ENCODE measurements at places on chromosomes 2 and 18.

DNA sequence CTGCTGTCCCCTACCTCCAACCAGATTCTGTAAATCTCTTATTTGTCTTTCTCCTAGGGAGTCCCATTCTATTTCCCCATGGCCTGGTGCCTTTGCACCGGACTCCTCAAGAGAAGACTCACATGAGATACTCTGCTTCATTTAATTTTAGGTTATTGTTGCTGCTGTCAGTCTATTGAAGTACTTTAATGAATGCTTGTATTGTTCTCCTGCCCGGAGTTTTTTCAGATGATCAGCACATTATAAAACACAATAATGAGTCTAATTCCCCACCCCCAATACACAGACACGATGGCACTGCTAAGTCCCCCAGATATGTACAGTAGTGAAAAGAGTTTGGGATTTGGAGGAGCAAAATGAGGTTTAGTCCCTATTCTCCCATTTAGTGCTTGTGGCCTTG, 58.9 kb downstream of the HAUS1 start:
- no peak for DNase-seq

- DNase-seq = no peak
Measured at GRCh38 chr2:48479915-48480314, 50.0 kb upstream of the STON1 start.

- no peak for DNase-seq
Measured at GRCh38 chr2:44246436-44246835, 28.8 kb upstream of the SLC3A1 start.

DNA sequence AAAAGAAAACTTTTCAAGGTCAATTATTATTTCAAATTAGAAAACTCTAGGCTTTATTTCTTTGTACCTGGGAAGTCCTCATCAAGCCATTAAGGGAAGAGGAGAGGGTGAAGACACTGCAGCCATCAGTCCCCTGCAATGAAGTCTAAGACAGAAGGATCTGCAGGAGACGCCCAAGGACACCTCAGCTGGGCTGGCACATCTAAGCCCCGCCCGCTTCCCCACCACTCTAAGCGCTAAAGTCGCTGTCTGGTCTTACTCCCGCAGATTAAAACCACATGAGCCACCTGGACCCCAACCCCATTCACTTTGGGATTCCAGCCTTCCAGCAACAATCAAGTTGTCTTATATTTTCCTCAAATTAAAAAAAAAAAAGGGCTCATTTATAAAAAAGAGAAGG, 104.4 kb downstream of the AFF3 start:
- no peak for DNase-seq

DNA sequence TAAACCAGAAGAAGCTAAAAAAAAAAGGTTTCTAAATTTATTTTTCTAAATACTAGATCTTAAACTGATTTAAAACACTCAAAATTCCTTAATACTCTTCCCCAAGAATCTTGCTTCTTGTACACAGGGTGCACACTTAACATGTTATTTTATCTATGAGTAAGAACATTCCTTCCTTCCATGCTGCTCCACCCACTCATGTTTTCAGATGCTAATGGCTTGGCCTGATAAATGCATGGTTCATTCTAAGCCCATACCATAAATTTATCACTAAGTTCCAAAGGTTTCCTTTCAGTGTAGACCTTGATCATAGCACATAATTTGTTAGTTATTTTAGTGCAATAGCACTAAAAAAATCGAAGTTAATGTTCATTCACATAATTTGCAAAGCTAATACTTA, 8.1 kb downstream of the FBXO48 start:
- no peak for DNase-seq

DNA sequence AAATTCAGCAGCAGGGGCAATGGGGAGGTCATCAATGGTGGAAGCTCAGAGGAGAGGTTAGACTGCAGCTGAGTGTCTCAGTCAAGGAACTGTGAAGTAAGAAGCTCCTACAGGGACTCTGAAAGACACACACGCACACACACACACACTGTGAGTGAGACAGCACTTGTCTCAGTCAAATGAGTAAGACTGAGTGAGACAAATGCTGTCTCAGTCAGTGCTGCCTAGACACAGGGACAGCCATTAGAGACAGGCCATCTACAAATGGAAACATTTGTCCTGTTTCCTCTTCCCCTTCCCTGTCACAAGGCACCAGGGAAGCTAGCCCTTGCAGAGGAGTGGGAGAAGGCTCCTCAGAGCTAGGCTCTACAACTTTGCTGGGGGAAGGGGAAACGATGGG, 577.4 kb upstream of the GCFC2 start:
- DNase-seq = no peak

DNA sequence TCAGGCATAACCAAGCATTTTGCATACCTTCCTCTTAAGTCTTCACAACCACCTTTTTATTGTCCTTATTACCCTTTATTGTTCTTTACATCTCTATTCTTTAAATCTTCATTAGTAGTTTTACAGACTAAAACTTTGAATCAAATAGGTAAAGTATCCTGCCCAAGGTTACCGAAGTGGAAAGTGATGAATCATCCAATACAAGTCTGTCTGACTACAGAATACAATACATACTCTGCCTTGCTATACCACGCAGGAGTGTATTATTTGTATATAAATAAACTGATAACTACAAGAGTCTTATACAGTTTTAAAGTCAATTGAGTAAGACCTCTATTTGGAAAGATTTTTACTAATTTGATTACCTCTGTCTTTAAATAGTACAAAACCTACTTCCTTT, 196.0 kb downstream of the ZEB2 start:
- DNase-seq = no peak

DNA sequence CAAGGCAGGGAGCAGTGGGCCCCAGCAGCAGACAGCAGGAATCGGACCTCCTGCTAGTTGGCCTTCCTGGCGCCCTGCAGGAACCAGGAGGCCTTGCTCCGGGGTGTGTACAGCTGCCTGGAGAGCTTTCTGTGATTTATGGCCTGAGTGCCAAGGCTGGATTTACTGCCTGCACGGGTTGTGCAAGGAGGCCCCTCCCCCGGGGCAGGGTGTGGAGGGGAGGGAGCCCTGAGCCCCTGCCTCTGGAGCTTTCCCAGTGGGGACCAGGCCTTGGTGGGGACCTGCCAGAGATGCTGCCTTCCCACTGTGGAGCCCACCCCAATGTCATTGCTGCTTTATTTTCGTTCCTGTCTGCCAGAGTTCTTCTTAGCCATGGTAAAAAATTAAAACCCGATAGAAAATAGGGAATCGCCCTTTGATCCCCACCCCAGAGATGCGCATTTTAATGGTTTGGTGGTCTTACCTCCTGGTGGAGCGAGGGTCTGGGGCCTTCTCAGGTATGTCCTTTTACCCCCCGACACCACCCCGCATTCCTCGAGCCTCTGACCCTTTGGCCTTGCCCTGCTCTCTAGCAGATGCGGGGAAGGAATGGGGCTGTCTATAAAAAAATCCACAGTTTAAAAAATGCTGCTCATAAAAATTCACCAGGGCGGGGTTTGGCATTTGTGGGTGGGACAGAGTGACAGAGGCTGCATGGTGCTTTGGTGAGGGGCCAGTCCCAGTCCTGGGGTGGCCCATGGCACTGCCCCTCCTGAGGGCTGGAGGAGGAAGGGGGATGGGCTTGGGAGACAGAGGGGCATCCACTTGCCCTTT, 6.9 kb upstream of the RALB start:
- DNase-seq = no peak

DNA sequence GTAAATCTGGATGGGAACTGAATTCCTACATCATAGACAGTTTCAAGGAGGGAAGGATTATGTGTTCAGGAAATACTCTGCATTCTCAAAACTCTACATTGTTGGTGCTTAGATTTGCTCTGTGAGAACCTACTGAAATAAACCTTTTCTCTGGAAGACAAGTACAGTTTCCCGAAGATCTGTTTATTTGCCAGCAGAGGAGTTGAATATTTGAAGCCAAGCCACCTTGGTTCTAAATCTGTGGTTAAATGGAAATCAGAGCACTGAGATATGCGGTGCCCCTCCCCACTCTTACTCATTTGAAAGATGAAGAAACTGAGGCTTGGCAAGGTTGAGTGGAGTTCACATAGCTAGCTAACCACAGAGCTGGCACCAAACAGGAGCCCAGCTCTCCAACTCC, 146.3 kb upstream of the CTAGE1 start:
- DNase-seq = no peak

GRCh38 chr2:30301551-30301950, 70.2 kb downstream of the LBH start:
- DNase-seq = no peak

GRCh38 chr2:119702918-119703401, 24.0 kb downstream of the TMEM177 start:
- peak; percentile 57 for DNase-seq

- no peak for DNase-seq
Measured at GRCh38 chr2:118046634-118047210, 32.9 kb upstream of the CCDC93 start.

DNA sequence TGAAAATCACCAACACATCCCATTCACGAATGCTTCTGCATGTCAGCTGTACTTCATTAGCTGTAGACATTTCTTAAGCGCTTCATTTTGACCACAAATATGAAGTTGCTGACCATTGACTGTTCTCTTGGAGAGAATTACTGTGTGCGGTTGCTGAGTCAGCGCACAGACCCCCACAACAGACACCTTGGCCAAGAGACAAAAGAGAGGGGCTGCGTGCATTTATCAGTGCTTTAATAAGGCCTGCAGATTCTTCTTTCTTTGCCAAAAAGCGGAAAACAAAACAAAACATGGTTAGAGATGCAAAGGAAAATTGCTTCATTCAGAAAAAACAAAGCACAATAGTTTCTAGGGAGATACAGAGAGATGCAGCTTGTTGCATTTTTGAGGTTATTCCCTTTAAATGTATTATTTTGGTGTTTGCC, 174.7 kb downstream of the ACKR3 start:
- DNase-seq = no peak

DNA sequence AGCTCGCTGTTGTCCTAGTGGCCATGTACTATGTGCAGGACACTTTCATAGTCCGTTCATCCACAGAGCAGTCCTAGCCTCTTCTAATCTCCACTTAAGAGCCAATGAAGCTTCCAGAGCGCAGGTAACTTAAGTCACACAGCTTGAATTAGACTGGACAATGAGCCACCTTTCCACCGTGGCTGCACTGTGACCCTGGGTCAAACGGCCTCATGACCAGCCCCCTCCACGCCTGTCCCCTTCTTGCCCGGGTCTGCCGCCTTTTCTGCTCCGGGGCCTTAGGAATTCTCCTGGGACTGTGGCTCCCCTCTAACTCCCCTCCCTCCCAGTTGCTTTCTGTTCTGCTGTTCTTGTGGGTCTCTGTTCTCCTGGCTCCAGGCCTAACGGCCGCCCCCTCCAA, 8.4 kb upstream of the PRKCE start:
- DNase-seq = no peak

- DNase-seq = no peak
Measured at GRCh38 chr2:74291218-74291544, 52.0 kb downstream of the SLC4A5 start.

- DNase-seq = no peak
Measured at GRCh38 chr2:5164776-5165525, 527.2 kb upstream of the SOX11 start.

GRCh38 chr2:61363580-61363979, 107.3 kb downstream of the USP34 start:
- DNase-seq = no peak

- no peak for DNase-seq
Measured at GRCh38 chr18:79962835-79963657, 1.4 kb upstream of the HSBP1L1 start.

DNA sequence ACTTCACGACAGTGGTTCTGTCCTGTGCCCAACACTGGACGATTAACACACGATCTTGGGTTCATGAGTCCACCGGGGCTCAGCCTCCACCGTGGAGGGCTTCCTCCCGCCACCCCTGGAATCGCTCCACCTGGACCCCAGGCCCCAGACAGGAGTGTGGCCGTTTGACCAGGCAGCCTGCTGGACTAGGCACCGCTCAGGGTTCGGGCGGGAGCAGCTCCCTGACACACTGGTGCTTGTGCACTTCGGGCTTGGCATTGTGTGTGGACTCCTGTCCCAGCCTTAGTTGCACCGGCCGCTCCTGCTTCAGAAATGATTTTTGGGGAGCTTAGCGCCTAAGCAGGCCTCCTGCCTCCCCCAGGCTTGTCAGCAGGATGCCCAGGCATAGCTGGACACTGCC, 617.4 kb upstream of the SALL3 start:
- DNase-seq = no peak

DNA sequence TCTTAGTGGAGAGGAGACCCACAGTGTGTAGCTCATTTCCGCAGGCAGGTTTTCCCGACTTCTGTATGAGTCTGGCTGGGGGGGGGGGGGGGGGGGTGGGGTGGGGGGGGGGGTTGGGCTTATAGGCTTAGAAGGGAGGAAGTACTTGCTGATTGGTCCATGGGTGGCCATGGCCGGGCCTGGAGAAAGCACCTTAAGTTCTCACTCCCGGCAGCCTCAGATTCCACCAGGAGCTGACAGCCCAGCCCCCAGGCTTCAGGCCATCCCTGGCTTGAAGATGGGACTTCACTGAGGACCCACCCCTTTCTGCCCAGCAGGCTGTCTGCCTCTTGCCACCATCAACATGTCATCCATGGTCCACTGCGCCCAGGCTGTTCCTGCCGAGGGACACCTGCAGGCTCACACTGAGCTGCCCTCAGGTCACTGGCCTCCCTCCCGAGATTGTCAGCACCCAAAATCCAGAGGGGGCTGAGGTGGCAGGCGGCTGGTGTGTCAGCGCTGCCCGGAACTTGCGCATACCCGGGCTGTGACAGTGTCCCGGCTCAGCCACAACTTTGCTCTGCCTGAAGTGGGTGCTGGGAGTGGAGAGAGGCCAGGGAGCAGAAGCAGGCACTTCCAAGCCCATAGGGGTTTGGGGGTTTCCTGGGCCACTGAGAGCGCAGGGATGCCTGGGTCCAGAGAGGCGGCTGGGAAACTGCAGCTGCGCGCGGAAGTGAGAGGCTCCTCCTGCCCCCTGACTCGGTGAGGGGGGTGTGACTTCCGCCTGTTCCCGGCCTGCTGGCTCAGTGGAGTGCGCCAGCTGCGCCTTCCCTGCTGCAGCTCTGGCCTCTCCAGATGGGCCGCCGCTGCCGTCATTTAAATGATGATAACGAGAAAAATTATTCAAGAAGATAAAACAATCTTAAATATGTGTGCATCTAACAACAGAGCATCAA, 256.1 kb downstream of the RPRM start:
- no peak for DNase-seq

DNA sequence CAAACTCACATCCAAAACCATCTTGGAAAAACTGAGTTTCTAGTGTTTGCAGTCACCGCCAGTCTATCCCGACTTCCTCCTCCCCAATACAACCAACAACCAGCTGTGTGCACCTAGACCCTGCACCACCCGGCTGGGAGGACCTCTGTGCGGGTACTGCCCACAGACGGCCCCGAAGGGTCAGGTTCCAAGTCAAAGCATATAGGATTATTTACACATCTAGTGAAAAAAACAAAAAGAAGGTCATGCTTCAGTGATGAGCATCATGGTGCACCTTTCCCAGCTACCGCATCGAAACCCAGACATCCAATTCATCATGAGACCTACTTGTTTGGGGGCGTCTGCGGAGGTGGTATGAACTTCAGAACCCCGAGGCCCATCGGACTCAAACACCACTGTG, 124.8 kb downstream of the ZNF516 start:
- DNase-seq = no peak

- peak; percentile 30 for DNase-seq
Measured at GRCh38 chr18:63098018-63098981, 221.3 kb downstream of the BCL2 start.
